ENCODE measurements at places on chromosomes 7 and 10.

DNA sequence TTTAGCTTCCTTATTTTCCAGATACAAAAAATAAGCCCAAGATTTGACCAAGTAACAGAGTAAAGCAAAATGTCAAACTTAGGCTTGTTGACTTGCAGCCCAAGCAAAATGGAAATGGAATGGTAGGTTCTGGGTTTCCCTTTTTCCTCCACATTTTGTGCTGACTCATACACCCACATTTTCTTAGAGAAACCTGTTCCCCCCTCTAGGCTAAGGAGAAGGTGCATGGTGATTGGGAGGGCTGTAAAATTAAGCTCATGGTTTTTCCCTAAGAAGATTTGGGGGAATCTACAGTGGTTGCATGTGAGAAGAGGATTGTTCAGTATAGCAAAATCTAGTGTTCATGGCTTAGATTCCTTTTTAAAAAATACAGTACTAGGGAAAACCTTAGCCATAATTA, 127.4 kb downstream of the ARL4A start:
- no peak for DNase-seq

- no peak for DNase-seq
These were observed 143.8 kb downstream of the RSU1 start for GRCh38 chr10:16673443-16673842.

GRCh38 chr10:91632671-91633550, at the start of gene PPP1R3C:
Gene PPP1R3C (minus strand): TSS chr10:91633071. CDS start chr10:91632969, 102 bp downstream.
- peak; percentile 51 for DNase-seq

GRCh38 chr7:20491284-20491683, 124.2 kb upstream of the ABCB5 start:
- no peak for DNase-seq
